Stimulated activated CD4-positive, alpha-beta T cell treated with anti-CD3 and anti-CD28 coated beads, Interleukin-15, amount 100 ng/mL, for 1 hour (primary cell): ENCODE measurements at places on chromosomes 1 and 21.

DNA sequence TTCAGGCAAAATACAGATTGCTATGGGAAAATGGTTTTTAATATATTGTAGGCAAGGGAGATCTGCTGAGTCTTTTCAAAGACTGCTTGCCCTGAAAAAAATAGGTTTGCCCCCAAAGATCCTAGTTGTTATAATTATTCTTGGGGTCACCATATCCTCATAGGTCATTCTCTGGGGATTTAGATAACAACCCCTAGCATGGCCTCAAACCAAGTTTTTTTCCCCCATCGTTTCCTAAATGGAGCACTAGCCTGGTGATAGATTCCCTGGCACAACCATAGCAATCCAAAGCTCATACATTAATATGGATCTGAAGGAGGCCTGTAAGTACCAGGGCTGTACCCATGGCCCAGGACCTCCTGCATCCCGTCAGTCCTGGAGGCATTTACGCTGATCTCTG is 315.2 kb downstream of the BACH1 start:
- no peak for DNase-seq

GRCh38 chr1:217049081-217049480 is 325.9 kb upstream of the ESRRG start:
- DNase-seq = no peak

GRCh38 chr1:119811387-119811786 is at the start of gene REG4:
TSS of gene REG4 (minus strand) at chr1:119811460. CDS start at chr1:119808769, 2,691 bp downstream.
- DNase-seq = no peak

DNA sequence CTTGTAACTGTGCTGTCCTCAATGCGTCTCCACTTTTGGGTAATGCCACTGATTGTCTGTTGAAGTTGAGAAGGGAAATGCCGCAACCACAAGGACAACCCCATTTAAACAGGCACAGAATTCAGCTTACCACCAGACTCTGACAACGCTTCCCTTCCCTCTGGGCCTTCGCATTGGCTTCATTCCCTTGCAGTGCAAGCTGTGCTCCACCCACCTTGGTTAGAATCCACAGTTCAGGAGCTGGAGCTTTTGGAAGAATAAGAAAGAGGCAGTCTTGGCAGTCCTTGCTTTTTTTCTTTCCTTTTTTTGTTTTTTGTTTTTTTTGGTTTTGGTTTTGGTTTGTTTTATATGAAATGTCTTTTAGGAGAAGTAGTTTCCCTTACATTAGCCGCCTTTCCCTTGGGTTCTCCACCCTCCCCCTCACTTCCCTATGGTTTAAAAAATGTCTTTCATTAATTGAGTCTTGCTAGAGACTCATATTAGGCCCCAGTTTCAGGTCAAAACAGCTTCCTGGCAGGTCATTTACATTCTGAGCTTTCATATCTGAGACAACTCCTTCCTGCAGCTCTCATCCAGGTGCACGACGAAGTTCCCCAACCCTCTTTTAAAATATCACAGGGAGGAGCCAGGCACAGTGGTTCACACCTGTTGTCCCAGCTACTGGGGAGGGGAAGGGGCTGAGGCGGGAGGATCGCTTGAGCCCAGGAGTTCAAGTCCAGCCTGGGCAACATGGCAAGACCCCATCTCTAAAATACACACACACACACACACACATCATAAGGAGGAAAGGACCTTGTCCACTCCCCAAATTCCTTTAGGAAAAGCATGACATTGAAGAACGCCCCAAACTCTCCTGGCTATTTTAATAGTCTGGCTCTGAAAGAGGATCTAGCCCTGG is 20.7 kb upstream of the LAX1 start:
- DNase-seq = no peak

- no peak for DNase-seq
Measured at GRCh38 chr1:60581455-60582220, 500.7 kb upstream of the NFIA start.

GRCh38 chr1:17711941-17712340 is 43.2 kb upstream of the ACTL8 start:
- DNase-seq = no peak

- no peak for DNase-seq
Measured at GRCh38 chr1:242184955-242185354, 186.1 kb upstream of the MAP1LC3C start.

DNA sequence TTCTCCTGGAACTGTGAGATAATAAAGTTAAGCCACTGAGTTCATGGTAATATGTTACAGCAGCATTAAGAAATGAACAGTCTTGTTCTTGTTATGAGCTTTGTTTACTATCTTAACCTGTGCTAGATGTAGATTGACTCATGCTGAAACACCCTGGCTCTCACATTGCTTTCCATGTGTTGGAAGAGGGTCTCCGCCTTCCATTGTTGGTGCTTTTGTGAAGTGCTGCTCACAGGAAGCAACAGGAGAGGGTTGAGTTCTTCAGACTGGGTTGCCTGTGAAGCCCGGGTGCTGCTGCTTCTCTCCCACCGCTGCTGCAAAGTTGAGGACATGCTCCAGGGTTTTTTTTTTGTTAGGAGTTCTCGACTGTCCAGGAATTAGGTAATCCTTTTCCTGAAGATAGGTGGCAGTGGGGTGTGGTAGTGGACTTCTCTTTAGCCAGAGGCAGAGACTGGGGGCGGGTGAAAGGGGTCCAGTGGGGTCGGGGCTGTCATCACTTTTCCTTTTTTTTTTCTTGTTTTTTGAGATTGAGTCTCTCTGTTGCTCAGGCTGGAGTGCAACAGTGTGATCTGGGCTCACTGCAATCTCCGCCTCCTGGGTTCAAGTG is 28.7 kb upstream of the HMGN1 start:
- no peak for DNase-seq

DNA sequence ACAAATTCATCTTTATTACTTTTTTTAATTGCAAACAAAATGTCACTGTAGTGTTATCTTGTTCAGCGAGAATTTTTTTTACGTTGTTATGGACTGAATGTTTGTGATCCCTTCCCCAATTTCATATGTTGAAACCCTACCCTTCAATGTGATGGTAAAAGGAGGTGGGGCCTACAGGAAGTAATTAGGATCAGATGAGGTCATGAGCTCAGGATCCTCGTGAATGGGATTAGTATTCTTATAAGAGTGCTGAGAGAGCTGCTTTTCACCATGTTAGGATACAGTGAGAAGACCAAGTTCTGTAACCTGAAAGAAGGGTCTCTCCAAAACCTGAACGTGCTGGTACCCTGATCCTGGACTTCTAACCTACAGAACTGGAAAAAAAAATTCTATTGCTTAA is 646.0 kb upstream of the TMPRSS15 start:
- no peak for DNase-seq

GRCh38 chr1:6141592-6141991 is 38.5 kb downstream of the CHD5 start:
- no peak for DNase-seq

DNA sequence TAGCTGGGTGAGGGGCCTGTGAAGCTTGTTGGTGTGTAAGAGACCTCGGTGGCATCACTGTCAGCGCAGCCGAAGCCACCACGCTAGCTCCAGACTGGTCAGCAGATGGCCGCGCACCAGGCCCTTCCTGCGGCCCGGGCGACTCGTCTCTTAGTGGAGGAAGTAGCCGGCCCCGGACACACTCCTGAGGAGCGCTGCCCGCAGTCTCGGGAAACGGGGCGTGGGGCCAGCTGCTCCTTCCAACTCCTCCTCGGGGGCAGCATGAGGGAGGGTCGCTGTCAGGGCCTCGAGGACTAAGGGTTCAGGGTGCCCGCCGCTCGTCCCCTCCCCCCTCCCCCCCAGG is 20.4 kb downstream of the H3-3A start:
- DNase-seq = no peak

- no peak for DNase-seq
Measured at GRCh38 chr21:45306453-45306831, 18.7 kb upstream of the POFUT2 start.

DNA sequence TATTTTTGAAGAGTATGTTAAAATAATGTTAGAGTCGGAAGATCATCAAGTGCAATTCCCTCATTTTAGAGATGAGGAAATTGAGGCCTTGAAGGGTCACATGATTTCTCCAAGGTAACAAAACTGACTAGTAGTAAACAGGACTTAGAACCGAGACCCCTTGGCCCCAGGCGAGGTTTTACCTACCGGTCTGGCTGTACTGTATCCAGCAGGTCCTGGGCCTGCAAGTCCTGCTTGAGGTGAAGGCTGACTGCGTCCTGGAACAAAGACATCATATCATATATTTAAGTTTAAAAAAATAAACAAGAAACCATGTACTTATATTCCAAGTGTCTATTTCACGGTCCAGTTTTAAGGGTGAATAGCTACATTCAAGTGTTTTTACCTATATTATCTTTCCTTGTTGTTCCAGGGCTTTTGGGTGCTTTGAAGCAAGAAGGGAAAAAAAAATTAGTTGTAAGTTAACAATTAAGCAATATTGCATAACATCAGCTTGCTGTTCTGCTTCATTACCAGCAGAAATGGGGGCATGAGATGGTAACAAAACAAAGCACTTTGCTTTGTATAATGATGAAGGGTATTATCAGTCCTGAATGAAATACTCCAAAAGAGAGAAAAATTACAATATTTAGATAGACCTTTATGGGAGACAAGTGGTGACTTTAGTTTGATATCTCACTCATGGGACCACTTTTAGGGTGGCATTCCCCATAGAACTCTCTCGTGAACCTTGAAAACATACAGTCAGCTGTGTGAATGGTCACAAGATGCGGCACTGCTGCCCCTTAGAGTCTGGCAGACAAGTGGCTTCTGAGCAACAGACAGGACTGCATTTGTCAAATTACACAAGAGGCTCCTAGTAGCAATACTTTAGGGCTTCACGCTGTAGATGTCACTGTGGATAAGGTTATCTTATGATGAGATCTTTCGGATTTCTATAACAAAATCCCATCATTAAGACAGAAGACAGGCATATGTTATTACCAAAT is 29.8 kb upstream of the CFAP298 start:
- DNase-seq = no peak

- DNase-seq = no peak
Measured at GRCh38 chr1:222691016-222691415, 21.3 kb downstream of the AIDA start.

DNA sequence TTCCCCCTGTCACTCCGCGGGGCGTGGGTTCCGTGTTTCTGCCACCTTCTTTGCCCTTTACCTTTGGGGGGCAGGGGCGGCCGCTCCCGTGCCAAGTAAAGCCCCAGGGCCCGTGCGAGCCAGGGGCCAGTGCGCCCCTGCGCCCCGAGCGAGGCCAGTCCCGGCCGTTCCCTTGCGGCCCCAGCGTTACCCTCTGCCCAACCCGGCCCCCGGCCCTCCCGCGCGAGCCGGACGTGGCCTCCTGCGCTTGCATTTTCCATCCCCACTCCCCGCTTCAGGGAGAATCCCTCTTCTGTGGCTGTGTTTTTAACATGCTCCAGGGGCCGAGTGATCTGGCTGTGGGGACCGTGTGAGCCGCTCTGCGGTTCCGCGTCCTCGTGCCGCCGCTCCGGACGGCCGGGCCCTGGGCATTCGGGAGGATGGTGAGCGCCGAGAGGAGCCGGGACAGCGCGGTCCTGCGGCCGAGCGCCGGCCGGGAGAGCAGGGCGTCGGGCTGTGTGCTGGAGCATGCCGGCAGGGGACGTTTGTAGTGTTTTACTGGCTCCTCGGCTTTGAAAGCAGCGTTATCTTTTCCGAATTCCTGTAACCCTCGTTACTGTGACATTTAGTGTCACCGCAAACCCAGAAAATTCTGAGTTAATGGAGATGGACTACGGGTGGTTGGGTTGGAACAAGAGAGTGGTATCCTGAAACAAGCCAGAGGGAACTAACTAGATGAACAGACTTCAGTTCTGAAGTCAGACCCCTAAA is 1.0 kb downstream of the GALNT2 start:
- DNase-seq = no peak

DNA sequence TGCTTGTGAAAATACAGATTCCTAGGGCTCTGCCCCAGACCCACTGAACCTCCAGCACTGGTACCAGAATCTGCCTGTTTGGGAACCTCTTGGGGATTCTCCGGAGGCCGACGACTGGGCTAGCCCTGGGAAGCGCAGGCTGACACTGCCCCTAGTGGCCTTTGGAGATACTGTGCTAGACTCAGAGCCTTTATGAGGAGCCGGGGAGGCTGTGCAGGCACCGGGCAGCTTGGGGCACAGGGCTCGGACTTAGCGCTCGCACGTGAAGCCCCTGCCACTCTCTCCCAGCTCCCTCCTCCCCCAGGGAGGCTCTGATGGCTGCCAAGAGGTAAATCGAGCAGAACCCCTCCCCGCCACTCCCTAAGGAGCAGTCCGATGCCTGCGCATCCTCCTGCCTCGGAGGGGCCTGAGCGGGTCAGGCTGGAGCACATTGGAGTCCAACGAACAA is 144.6 kb upstream of the TNR start:
- DNase-seq = no peak

DNA sequence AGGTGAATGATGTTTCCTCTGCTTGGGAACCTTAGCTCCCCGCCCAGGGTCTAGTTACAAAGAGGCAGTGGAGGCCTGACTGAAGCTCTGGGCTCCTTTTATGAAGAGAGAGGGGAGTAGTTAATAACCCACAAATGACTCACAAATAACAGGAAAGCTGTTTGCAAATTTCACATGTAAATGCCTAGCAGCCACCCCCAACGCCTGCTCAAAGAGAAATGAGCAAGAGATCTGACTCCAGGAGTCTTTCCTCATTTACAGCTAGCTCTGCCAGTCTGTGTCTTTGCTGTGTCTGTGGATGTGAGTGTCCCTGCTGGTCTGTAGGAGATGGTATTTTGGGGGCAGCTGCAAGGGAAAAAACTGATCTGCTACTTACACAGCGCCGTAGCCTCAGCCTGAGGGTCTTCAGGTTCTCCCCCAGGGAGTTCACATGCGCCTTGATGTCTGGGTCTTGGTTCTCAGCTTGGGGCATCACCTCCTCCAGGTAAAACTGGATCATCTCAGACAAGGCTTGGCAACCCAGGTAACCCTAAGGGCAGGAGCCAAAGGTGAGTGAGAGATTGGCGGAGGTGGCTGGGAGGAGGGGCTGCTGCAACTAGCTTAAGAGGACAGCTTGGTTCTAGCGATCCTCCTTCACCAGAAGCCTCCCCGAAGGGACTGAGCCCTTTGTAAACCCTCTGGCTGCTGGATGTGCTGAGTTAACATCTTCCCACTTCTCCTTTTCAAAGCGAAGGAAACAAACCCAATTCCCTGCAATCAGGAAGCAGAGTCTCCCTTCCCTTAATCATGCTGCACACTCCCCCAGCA is at the start of gene IL19:
IL19 (plus strand) TSS at position 243 of the 807 bp plus-strand sequence. CDS start 65,890 bp downstream, outside the sequence.
- DNase-seq = no peak

GRCh38 chr1:36559061-36559460 is 76.3 kb upstream of the CSF3R start:
- DNase-seq = no peak

GRCh38 chr1:183058851-183059502 is 35.8 kb downstream of the LAMC1 start:
- no peak for DNase-seq
